ENCODE measurements at places on chromosomes 12 and 14. TPM values are rescaled to one million over a fixed set of nuclear protein-coding genes. Genes with fewer than 3 reads are reported as not detected.

DNA sequence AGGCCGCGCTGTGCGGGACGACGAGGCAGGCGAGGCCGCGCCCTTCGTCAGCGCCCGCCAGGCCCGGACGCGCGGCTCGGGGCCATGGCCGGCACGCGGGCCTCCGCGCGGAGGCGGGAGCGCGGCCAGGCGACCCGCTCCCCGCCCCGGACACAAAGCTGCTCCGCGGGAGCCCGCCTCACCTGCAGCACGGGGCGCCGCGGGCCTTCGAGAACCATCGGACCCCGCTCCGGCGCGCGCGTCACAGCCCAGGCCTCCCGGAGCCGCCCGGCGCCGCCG lies 342 bp downstream of the DICER1 start:
- no peaks in the 10 kb centered on the region for H3K36me3 ChIP-seq
- peaks cover 8% of the 10 kb centered on the region for H3K4me1 ChIP-seq
- H3K27ac ChIP-seq = peak overlapping the region; percentile 96
- no peaks in the 10 kb centered on the region for H3K27me3 ChIP-seq
- H3K4me3 ChIP-seq = peak overlapping the region; percentile 74
- DNase-seq = no peak

GRCh38 chr12:128798571-128799341 lies 25.0 kb downstream of the SLC15A4 start:
- DNase-seq = no peak
- peaks cover 35% of the 10 kb centered on the region for H3K4me1 ChIP-seq
- no peak overlapping the region for H3K4me3 ChIP-seq
- peaks cover 28% of the 10 kb centered on the region for H3K36me3 ChIP-seq
- H3K27ac ChIP-seq = peak overlapping the region; percentile 88

GRCh38 chr12:123683964-123684363 lies 13.1 kb downstream of the TCTN2 start:
- H3K27me3 ChIP-seq = no peaks in the 10 kb centered on the region
- H3K27ac ChIP-seq = no peak overlapping the region
- no peaks in the 10 kb centered on the region for H3K36me3 ChIP-seq
- no peaks in the 10 kb centered on the region for H3K4me1 ChIP-seq
- DNase-seq = no peak

Gene TAS2R8
- not detected for total RNA-seq

GRCh38 chr12:7915661-7916403 lies 20.2 kb downstream of the SLC2A3 start:
- H3K27me3 ChIP-seq = no peaks in the 10 kb centered on the region
- peak; percentile 28 for DNase-seq

- H3K36me3 ChIP-seq = no peaks in the 10 kb centered on the region
- no peak for DNase-seq
- no peaks in the 10 kb centered on the region for H3K27me3 ChIP-seq
- no peak overlapping the region for H3K27ac ChIP-seq
- H3K4me1 ChIP-seq = peaks cover 17% of the 10 kb centered on the region
- H3K4me3 ChIP-seq = no peak overlapping the region
Measured at GRCh38 chr12:12399776-12400305, 43.0 kb downstream of the BORCS5 start.

Gene RD3L
- total RNA-seq = not detected
